ENCODE measurements at places on chromosomes 2 and 18.

DNA sequence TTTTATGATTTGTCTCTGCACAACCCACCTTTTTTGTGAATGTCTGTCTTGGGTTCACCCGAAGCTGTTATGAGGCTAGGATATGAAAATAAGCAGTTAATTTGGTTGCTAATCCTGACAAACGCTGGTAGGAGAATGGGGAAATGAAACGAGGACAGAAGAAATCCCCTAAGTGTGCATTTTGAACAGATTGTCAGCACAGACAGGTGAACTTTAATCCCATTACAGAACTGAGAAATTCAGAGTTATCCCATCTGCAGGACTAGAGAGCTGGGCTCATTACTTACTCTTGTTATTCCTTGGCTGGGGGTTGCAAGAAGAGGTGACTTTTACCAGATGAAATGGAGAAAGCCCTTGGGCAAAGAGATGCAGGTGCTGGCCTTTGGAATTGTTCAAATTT, 123.3 kb upstream of the NYAP2 start:
- DNase-seq = no peak

DNA sequence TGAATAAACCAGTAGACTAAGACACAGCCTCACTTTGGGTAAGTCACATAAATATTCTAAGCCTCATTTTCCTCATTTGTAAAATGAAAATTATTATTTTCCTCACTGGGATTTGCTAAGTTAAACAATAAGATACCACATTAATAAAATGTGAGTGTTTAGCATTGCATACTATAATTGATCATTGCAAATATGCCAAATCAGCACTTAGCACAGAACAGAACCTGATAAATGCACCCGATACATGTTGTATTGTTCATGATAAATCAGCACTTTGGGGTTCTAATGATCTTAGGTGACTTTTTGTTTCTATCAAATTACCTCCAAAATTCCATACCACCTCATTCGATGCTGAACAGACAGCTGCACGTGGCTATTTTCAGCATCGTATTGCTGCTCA, 50.2 kb upstream of the RAPGEF4 start:
- no peak for DNase-seq

- no peak for DNase-seq
Observed at GRCh38 chr2:236776695-236777251, 207.1 kb downstream of the ACKR3 start.

DNA sequence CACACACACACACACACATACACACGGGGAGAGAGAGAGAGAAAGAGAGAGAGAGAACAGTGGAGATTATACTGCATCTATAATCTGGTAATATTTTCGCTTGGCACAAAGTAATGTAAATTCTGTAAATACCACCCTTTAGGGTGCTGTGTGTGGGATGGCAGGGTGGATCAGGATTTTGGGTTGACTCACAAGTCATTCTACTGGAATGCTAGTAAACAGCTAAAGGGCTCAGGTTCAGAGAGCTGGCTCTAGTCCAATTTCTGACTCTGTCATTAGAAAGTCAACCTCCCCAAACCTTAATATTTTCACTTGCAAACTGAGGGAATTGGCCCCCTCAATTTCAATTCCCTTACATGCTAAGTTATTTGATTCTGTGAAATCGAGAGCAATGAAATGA, 308.3 kb downstream of the TSN start:
- DNase-seq = no peak

GRCh38 chr2:174897286-174897685, 107.9 kb downstream of the CHN1 start:
- DNase-seq = no peak

- no peak for DNase-seq
Observed at GRCh38 chr2:17901246-17901645, 22.8 kb downstream of the KCNS3 start.

- no peak for DNase-seq
Observed at GRCh38 chr18:22180722-22181121, 11.3 kb downstream of the GATA6 start.

GRCh38 chr2:16741498-16741897, 75.9 kb upstream of the CYRIA start:
- DNase-seq = no peak

GRCh38 chr2:223725494-223725893, 111.9 kb downstream of the AP1S3 start:
- DNase-seq = no peak

GRCh38 chr18:21853016-21853415, 112.4 kb downstream of the MIB1 start:
- DNase-seq = no peak

- no peak for DNase-seq
Observed at GRCh38 chr2:38122344-38122743, 46.4 kb upstream of the CYP1B1 start.

DNA sequence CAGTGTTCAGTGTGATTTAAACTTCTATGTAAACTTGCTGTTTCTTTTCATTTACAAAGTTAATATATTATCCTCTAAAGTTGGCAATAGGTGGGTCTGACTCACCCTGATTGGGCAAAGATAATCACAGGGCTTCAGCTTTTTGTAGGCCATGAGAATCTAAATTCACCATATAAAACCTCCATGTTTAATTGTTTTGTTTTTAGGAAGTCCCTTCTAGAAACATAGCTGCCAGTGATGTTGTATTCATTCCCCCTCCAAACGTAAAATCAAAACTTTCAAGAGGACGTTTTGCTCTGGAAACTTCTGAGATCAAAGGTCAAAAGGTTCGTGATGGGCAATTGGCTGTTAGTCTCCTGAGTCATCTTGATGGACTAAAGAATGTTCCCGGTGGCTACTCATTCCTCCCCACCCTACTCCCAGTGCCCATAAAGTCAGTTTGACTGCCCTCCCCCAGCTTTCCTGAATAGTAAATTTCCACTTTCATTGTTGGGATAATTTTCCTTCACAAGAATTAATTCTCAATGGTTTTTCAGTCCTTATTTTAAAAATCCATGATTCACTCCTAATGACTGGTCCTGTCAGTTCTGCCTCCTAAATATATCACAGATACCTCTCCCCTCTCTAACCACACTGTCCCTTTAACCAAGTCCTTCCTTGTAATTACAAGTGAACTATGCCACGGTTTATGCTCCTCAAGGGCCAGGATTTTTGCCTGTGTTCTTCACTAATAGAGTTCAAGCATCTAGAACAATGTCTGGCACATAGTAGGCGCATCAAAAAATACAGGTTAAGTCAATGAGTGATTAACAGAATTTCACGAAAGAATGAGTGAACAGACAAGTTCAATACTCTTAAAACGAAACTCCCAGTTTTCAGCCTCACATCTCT, 164.4 kb upstream of the VRK2 start:
- no peak for DNase-seq

GRCh38 chr2:217106650-217107014, 246.8 kb upstream of the TNP1 start:
- DNase-seq = no peak

- DNase-seq = no peak
Observed at GRCh38 chr2:38835015-38835601, 40.6 kb downstream of the DHX57 start.

DNA sequence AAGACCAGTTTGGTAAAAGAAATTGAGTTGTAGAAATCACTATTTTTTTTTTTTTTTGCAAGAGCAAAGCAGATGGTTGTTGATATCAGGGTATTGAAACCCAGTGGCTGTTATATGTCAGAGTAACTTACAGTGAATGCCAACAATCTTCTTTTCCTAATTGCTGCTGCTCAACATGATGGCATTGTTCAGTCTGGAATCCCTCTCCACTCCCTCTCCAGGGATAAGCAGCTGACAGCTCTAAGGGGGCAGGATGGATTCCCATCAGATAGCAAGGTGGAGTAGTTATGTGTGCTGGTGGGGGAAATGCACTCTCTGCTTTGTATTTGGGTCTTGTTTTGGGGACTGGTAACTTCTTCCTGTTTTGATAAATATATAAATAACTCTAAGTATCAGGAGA, 200.0 kb downstream of the PIK3C3 start:
- DNase-seq = no peak

DNA sequence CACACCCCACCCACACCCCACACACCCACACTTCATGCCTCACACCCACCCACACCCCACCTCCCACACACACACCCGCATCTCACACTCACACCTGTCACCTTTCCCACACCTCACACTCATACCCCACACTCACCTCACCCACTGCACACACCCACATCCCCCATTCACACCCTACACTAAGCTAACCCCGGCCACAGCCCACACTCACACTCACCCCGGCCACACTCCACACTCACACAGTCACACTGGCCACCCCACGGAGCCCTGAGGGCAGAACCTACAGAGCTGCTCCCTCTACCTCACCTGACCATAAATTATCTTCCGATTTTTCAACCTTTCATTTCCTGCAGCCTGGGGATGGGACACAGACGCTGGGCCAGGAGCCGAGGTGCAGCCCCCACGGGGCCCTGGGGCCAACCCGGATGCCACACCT, 241.3 kb downstream of the HDAC4 start:
- no peak for DNase-seq

DNA sequence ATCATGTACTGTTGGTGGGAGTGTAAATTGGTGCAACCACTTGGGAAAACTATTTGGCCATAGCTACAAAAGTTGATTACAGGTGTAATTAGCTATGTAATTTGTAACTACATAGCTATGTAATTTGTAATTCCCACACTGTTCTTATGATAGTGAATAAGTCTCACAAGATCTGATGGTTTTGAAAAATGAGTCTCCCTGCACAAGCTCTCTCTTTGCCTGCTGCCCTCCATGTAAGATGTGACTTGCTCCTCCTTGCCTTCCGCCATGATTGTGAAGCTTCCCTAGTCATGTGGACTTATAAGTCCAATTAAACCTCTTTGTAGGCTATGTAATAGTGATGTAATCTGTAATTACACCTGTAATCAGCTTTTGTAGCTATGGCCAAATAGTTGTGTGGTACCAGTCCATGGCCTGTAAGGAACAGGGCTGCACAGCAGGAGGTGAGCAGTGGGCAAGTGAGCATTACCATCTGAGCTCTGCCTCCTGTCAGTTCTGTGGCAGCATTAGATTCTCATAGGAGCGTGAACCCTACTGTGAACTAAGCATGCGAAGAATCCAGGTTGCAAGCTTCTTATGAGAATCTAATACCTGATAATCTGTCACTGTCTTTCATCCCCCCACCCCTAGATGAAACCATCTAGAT, 133.7 kb upstream of the COPS8 start:
- no peak for DNase-seq

DNA sequence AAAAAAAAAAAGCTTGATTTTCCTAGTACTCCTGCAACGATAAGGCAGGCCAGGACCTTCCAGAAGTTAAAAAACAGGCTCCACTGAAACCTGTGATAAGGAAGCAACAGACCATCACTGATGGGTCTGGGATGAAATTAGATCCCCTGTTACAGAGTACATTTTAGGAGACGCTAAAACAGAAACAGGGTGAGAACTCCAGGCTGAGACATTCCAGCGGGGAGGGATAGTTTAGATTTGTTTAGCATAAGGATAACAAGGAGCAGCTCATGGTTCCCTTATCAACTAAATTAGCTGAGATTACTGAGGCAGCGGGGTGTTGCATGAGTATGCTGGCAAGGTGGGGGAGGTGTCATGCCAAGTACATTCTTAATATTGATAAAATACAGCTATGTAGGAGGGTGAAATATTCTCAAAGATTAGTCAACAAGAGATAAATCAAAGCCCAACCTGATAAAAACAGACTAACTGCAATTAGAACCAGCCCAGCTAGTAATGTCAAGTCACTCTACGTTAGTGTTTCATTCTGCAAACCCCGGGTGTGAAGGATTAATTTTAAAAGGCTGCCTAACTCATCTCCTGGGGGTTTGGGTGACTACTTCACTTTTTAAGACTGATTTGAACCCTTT, 75.0 kb upstream of the BZW1 start:
- DNase-seq = no peak

- DNase-seq = no peak
Observed at GRCh38 chr2:169979025-169979424, 151.8 kb downstream of the UBR3 start.

DNA sequence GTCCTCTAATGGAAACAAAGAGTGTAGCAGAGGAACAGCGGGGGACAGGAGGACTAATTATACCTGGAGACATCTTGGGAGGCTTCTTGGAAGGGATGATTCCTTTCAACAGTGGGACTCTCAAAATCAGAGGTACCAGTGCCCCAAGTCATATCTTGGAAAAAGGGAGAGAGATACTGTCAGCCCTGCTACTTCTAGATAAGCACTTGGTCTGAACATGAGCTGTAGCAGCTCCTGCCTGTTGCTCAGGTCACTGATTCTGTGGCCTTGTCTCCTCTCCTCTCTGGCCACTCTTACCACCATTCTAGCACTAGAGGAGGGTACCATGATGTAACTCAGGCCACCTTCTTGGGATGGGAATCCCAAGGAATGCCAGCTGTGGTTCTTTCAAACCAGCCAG, 54.5 kb downstream of the MFSD6 start:
- DNase-seq = no peak

GRCh38 chr2:16151651-16152050, 211.3 kb downstream of the MYCN start:
- DNase-seq = no peak

- DNase-seq = no peak
Observed at GRCh38 chr2:6914828-6915227, 2.4 kb upstream of the RNF144A start.

- DNase-seq = no peak
Observed at GRCh38 chr2:100038011-100038410, 104.4 kb downstream of the AFF3 start.

DNA sequence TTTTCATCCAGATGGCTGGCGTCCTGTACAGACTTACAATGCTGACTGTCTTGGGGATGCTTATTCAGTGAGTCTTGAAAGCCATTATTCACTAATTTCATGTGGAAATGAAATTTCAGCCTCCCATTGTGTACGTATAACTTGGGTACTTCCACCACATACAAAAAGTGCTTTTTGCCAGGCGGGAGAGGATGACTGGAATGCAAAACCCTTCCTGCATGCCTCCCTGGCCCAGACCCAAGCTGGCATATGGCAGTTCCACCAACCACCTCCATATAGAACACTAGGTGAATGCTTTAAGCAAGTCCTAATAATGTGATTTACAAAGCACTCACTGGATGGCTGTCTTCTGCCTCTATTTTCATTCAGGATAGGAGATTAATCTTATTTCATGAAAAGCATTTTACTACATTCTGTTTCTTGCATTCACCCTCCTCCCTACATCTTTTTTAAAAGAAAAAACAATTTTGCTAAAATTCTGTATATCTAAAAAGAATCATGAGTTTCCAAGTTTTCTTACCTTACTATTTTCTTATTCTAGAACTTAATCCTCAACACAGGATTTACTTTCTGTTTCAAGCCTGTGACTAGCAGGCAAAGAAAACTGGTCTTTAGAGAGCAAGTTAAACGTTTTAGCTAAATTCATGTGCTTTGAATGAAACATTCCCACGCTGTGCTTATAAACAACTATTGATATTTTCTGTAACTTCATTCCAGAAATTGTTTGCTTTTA, 327.6 kb downstream of the NCKAP5 start:
- DNase-seq = no peak

DNA sequence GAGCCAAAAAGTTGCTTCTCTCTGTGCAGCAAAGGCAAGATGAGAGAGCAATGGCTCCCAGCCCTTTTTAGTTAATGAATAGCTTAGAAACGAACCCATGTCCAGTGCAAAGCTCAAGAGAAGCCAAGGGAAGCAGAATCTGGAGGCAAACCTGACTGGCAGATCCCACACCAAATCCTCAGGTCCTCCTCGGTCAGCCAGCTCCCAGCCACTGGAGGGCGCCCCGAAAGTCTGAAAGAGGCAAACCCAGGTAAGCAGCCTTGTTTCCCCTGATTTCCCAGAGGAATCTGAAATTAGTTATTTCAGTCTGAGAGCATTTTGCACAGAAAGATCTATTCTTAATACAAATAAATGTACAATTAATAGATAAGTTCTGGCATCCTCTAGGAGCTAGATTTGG, 71.3 kb upstream of the PID1 start:
- no peak for DNase-seq
